ENCODE measurements at places on chromosomes 7 and 10.
A peak's percentile ranks its signal among the peaks of the same experiment; 100 is the strongest.

DNA sequence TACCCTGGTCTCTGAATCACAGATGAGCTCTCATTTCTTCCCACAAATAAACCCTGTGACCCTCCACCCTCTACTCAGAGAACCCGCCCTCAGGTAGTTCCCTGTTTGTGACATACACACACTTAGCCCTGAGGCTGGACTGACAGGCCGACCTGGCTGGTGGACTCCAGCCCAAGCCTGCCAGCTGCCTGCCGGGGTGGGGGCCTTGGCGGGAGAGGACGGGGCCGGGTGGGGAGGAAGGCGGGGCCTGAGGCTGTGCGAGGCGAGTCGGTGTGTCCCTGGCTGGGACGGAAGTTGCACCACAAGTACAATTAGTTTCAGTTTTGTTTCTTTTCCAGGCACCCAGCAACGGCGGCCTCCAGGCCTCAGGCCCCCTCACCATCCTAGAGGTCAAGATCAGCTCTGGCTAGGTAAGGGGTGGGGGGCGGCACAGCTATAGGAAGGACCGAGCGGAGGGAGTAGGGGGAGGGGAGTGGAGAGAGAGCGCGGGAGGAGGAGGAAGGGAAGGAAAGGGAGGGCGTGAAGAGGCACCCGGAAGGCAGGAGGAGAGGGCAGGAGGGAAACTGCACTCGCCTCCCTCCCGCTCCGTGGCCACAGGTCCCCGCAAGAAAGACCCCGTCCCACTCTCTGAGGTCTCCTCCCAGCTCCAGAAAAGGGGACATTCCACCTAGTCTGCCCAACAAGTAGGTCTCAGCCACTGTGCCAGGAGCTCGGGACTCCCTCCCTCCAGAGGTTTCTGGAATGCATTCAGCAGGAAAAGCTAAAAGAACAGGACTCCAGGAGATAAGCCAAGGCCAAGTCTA, at the start of gene TRIM56:
Gene TRIM56 (plus strand): TSS at position 320 of the 803 bp plus-strand sequence. CDS start 1,832 bp downstream, outside the sequence.
- DNase-seq = peak; percentile 26

GRCh38 chr10:43265799-43266721, 805 bp downstream of the RASGEF1A start:
- peak; percentile 8 for DNase-seq

GRCh38 chr10:34869135-34869836, 54.2 kb upstream of the PARD3 start:
- DNase-seq = no peak

GRCh38 chr7:43135129-43135528, 22.7 kb downstream of the HECW1 start:
- DNase-seq = no peak

GRCh38 chr7:55440040-55440690, 75.0 kb downstream of the LANCL2 start:
- peak; percentile 65 for DNase-seq

DNA sequence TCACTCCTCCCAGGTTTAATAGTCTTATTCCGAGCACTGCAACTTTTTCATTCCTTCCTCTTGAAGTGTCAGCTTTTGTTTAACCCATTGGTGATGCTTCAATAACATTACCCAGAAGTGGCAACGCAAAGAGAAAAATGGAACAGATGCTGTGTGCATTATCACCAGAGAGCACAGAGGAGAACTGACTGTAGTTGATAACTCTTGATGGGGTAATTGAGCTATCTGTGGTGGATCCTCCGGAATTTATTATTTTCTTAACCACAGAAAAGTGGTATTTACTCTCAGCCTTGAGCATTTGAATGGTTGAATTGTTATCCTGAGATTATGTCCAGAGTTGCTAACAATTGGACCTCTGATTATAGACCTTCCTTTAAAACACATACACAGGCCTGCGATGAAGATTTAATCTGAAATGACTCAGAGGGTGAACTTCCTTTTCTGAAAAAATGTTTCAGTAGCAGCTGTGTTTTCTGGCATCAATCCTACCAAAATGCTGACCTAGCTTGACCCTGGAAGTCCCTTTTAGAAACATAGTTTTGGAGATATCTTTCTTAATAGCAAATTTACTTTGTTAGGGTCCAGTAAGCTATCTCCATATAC, 1584.4 kb upstream of the LRRTM3 start:
- no peak for DNase-seq

DNA sequence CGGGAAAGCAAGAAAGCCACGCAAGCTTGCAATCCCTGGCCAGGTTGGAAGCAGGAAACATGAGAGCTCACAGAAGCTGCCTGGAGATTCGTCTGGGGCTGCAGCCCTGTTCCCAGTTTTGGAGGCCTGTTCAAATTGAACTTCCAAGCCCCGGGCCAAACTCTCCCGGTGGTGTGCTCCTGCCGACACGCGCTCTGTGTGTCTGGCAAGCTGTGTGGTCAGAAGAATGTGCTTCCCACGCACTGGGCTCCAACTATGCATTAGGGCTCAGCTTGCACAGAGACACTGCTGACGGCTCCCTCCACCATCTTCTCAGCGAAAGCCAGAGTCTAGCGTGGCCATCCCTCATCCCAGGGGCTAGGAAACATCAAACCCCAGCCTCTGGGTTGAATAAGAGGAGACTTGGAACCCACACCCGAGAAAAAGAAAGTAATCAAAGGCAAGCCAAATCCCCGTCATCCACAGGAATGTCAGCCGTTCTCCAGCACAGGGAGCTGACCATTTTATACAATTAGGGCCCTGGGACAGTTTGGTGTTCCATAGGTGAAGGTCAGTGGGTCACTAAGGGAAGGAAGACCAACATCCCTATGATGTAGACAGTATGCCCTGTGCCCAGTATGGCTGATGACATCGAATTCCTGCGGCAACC, 107.2 kb downstream of the FGFR2 start:
- DNase-seq = no peak

- no peak for DNase-seq
Measured at GRCh38 chr10:33015761-33016547, 57.9 kb upstream of the ITGB1 start.

GRCh38 chr10:21920633-21921032, 82.9 kb downstream of the DNAJC1 start:
- no peak for DNase-seq

- peak; percentile 27 for DNase-seq
Measured at GRCh38 chr7:3897430-3898372, 596.6 kb downstream of the SDK1 start.

- DNase-seq = no peak
Measured at GRCh38 chr7:92025260-92025659, 84.6 kb downstream of the AKAP9 start.

DNA sequence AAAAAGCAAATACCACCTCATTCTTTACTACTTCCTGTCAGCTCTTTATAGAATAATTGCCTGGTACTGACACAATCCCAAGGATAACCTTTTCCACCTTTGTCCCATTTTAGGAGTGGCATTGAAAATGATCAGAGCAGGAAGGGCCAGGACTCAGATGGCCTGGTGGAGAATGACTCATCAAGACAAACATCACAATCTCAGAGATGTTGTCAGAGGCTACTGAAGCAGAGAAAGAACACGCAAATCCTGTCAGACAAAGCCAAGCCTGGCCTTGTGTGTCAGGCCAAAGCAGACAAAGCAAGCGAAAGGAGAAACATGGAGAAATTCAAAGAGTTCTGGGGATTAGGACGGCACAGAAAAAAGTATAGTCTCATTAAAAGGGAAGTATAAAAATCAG, 40.9 kb downstream of the NSUN6 start:
- no peak for DNase-seq

DNA sequence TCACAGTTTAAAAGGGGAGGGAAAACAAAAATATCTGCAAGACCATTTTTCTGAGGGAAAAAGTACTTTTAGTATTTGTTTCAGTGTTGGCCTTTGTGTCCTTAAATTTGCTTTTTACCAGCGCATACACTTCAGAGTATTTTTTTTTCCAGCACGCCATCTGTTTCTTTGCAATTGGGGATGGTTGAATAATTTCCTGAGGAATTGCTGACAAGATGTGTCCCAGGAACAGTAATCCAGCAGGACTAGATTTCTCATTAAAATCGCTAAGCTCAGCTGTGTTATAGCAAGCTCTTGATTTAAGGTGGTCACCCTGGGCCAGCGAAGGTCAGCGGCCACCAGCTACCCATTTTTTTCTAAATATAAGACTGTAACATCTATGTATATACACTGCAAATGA, 156.9 kb upstream of the RHOBTB1 start:
- DNase-seq = no peak

DNA sequence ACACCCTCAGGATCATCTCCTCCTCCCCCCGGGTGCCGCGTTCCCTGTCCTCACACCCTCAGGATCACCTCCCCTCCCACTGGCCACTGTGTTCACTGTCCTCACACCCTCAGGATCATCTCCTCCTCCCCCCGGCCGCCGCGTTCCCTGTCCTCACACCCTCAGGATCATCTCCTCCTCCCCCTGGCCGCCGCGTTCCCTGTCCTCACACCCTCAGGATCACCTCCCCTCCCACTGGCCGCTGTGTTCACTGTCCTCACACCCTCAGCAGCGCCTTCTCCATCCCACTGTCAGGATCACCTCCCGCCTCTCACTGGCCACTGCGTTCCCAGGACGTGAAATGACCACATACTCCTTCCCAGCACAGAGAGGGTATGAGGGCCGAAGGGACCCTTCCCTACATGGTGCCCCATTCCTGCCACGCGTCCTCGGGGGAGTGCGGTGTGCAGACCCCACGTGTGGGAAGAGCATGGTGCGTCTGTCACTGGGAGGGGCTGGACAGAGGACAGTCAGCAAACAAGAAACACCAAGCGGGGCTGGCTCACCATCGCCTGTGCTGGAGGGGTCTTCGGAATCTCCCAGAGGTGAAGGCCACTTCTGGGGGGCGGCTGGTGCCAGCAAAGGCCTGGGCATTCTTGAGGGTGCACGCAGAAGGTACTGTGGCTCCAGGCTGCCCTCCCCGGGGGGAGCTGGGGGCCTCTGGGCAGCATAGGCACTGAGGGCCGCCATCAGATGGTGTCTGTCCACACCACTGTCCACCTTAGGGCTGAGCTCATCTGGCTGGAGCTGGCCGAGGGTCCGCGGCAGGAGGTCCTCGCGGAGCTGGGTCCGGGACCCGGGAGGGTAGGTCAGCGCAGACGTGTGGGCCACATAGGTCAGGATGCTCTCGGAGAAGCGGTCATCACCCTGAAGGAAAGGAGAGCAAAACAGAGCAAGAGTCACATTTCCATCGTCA, 421.0 kb downstream of the PTPRN2 start:
- no peak for DNase-seq

Data from NCI-H1092 treated with DMSO at 0.1 percent for 48 hours (cell line).